Mesendoderm (in vitro differentiated cells): ENCODE measurements at places on chromosomes 6 and 20.
A peak's percentile ranks its signal among the peaks of the same experiment; 100 is the strongest.

DNA sequence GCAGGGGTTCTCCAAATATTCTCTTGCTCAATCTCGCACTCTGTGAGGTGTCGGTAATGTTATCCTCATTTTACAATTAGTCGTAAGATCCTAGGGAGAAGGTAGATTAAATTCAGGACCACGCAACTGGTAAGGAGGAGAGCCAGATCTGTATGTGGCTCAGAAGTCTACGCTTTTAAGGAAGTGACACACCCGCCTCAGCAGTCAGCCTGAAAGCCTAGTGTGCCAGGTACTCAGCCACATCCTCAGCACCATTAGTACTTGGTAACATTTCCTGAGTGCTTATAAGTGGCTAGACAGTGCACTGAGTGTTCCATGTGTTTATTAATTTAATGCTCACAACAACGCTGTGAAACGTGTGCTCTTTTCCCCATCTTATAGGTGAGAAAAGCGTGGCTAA is 63.7 kb downstream of the DHX35 start:
- no peak for DNase-seq

- peak; percentile 94 for DNase-seq
These were observed 109.2 kb upstream of the RALGAPA2 start for GRCh38 chr20:20821484-20822260.

DNA sequence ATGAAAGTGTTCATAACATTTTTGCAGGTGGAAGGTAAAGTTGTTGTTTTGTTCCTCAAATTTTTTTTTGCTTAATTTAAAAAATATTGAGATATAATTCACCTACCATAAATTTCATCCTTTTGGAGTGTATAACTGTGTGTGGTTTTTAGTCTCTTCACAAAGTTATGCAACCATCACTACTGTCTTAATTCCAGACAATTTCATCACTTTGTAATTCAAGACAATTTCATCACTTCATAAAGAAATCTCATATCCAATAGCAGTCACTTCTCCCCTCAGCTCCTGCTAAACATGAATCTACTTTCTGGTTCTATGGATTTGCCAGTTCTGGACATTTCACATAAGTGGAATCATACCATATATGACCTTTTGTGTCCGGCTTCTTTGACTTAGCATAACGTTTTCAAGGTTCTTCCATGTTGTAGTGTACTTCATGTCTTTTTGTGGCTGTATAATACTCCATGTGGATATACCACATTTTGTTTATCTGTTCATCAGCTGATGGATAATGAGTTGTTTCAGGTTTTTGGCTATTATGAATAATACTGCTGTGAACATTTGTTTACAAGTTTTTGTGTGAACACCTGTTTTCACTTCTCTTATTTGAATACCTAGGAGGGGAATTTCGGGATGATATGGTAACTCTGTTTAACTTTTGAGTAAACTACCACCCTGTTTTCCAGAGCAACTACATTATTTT is 18.8 kb downstream of the ZFAND3 start:
- DNase-seq: no peak

- DNase-seq: peak; percentile 96
These were observed 227.6 kb upstream of the PRSS16 start for GRCh38 chr6:27019651-27020552.

GRCh38 chr6:105507811-105508210 is 104.9 kb upstream of the PREP start:
- DNase-seq: no peak

GRCh38 chr6:163825033-163825432 is 410.5 kb downstream of the QKI start:
- no peak for DNase-seq

GRCh38 chr6:22003287-22003686 is 293.5 kb downstream of the PRL start:
- no peak for DNase-seq

GRCh38 chr6:35967076-35967774 is 46.3 kb upstream of the SRPK1 start:
- no peak for DNase-seq

DNA sequence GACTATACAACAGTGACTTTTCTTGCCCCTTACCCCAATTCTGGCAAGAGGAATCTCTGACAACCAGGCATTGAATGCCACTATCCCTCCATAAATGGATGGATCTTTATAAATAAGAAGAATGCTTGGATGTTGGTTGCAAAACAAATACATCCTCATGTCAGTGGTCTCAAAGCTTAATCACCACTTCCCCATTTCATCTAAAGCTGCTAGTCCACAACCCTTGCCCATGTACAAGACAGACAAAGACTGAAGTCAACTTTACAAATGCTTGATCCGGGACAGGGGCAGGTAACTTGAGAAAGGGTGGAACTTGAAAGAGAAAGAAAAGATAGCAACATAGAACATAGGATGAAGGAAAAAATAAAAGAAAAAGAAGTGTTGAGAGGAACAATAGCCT is 540.5 kb upstream of the NOX3 start:
- DNase-seq: no peak

- no peak for DNase-seq
These were observed 77.1 kb downstream of the CBFA2T2 start for GRCh38 chr20:33566781-33567603.

- no peak for DNase-seq
These were observed 121.4 kb downstream of the ATXN1 start for GRCh38 chr6:16639684-16640480.

- peak; percentile 16 for DNase-seq
These were observed 21.0 kb downstream of the XRN2 start for GRCh38 chr20:21324126-21324525.

DNA sequence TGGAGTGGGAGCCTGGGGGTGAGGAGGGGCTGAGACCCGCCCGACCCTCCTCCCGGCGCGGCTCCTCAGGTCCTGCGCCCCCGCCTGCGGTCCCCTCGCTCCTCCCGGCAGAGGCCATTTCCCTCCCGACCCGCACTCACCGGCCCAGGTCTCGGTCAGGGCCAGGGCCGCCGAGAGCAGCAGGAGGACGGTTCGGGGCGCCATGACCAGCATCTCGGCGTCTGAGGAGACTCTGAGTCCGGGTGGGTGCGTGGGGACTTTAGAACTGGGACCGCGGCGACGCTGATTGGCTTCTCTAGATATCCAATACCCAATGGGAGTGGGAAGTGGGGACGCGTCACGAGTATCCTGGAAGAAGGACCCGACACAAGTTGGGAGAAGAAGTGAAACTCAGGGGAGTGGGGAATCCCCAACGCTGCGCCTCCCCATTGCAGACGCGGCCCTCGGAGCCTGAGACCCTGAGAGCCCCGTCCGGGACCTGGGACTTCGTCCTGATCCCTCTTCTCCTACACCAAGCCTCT is at the start of gene HLA-B:
Gene HLA-B (minus strand): TSS at position 234 of the 521 bp plus-strand sequence. CDS start 21 bp downstream, at position 213.
- DNase-seq: peak; percentile 73

- peak; percentile 57 for DNase-seq
These were observed 4.6 kb downstream of the NPBWR2 start for GRCh38 chr20:64102647-64103354.

DNA sequence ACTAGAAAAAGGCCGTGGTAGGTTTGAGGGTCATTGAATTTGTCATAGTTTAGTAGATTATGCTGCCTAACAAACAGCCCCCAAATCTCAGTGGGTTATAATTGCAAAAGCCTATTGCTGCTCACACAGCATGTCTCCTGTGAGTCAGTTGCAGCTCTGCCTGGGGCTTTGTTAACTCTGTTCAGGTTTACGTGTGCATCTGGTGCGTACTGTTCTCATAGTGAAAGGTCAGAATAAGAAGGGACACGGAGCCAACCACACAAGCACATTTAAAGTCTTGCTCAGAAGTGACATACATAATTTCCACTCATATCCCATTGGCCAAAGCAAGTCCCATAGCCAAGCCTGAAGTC is 48.1 kb upstream of the BMP2 start:
- DNase-seq: no peak

DNA sequence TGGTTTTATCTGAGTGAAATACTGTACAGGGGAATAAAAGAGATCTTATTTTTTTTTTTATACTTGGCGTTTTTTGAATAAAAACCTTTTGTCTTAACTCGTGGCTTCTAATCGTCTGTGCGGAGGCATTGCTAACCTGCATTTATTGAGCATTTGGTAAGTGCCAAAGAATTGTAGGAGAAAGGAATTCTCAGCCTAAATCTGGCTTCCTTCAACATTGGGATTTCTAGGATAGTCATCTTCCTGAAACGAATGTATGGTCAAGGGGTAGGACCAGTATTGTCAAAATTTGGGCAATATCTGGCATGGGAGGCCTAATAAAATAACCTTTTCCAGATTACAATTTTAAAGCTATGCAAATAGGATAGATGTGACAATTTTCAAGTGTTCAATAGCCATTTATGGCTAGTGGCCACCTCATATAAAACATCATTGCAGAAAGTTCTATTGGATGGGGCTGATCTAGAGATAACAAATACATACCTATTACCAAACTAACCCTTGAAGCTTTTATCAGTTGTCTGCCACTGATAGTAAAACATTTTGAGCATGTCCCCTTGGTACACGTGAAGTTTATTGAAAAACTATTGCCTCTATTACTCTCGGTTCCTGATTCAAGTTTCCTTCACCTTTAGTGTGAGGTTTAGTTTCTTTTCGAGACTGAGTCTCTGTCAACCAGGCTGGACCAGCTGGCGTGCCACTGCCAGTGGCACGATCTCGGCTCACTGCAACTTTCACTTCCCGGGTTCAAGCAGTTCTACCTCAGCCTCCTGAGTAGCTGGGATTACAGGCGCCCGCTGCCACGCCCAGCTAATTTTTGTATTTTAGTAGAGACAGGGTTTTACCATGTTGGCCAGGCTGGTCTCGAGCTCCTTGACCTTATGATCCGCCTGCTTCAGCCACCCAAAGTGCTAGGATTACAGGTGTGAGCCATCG is 5.6 kb downstream of the PIM1 start:
- DNase-seq: no peak

DNA sequence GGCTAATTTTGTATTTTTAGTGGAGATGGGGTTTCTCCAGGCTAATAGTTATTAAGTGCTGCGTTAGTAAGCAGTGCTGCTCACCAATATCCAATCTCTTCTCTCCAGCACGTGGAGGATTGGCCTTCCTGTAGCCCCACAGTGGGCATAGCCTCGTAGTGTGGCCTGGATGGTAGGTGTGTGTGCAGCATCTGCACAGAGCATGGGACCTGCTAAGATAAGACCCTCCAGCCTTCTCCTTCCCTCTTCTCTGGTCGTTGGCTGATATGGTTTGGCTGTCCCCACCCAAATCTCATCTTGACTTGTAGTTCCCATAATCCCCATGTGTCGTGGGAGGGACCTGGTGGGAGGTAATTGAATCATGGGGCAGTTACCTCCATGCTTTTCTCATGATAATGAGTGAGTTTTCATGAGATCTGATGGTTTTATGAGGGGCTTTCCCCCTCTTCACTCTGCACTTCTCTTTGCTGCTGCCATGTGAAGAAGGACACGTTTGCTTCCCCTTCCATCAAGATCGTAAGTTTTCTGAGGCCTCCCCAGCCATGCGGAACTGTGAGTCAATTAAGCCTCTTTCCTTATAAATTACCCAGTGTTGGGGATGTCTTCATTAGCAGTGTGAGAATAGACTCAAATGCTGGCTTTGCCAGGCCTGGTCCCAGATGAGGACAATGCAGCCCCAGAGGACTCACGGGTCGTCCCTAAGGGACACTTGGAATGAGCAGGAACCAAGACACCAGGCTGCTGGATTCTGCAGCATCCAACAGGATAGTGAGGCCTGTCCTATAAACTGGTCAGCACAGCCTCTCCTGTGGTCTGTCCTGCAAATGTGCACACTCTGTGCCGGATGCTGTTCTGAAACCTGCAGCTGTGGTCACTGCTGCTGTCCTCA is 63.4 kb upstream of the AFDN start:
- DNase-seq: no peak

DNA sequence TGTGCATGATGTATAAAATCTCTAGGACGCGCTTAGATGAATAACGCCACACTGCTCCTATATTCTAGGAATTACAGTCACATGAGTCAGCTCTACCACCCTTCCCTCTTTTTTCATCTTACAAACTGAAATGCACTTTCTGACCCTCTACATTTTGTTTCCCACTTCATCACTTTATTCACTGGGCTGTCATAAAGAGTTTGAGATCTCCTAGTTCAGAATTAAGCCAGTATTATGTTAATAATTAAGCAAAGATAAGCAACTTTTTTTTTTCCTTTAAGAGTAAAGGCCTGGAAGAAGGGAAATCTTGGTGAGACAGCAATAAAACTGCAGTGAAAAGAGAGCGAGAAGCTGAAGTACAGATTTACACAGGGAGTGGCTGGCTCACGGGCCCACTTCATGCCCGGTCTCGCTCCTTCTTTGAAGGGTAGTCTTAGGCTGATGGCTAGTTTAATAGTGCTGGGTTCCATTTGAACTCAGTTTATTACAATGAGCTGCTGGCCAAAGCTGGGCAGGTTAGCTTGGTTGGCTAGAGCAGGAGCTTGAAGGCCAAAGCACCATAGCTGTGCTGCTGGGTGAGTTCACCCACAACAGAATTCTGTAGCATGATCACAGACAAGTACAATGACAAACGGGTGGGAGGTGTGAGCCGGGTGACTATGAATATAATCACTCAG is 110.6 kb downstream of the MAP7 start:
- no peak for DNase-seq

GRCh38 chr20:36153736-36154699 is 522 bp upstream of the EPB41L1 start:
- peak; percentile 64 for DNase-seq

GRCh38 chr6:131001945-131002660 is 60.9 kb downstream of the EPB41L2 start:
- DNase-seq: peak; percentile 35

DNA sequence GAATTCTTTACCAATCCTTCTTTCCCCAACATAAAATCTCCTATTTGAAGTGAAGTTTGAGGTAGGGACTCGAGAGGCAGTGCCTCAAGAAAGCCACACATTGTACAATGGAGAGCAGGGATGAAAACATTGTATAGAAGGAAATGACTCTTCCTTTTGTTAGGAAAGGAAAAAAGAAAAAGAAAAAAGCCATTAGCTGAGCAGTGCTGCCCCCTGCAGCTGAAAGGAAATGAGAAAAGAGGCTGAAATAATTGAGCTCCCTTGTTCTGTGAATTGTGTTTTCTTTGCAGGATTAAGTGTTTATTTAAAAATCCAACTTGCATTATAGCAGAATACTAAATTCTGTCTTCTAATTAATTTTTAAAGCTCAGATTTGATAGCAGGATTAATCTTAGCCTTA is 162.9 kb upstream of the SASH1 start:
- DNase-seq: peak; percentile 26
